ENCODE measurements at places on chromosomes 6 and 20.

DNA sequence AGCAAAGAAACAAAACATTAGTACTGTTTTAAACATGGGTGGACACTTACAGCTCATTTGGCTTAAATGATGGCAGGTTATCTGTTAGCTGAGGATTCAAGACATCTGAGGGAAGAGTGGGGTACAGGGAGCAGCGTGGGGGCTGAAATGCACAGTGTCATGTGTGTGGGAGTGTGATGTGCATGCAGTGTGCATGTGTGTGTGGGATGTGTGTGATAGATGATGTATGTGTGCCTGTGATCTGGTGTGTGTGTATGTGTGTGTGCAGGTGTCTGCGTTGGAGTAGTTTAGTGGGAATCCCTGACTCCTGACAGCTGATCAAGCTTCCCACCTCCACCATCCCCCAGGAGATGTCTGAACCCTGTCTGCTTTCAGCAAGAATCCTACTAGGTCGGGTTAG is 25.4 kb upstream of the GGTLC1 start:
- no peak for DNase-seq

- no peak for DNase-seq
Observed at GRCh38 chr6:27280064-27280539, 32.0 kb downstream of the POM121L2 start.

- DNase-seq: no peak
Observed at GRCh38 chr6:40794586-40794985, 207.4 kb upstream of the LRFN2 start.

DNA sequence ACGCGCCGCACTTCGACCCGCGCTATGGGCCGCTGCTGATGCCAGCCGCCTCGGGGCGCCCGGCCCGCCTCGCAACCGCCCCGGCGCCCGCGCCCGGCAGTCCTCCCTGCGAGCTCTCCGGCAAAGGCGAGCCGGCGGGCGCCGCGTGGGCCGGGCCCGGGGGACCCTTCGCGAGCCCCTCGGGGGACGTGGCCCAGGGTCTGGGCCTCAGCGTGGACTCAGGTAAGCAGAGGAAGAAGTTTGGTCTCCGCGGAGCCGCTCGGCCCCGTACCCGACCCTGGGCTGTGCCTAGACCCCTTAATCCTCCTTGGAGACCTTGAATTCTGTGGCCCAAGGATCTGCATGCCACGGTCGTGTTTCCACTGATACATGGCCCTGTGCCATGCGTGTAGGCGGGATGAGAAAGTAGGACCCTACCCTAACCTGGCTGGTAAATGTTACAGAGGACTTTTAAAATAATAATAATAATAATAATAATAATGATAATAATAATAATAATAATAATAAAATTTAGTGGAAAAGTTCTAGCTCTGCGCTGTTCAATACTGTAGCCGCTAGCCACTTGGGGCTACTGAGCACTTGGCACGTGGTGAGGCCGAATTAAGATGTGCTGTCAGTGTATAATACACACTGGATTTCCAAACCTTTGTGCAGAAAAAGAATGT is 5.6 kb downstream of the VGLL2 start:
- no peak for DNase-seq

DNA sequence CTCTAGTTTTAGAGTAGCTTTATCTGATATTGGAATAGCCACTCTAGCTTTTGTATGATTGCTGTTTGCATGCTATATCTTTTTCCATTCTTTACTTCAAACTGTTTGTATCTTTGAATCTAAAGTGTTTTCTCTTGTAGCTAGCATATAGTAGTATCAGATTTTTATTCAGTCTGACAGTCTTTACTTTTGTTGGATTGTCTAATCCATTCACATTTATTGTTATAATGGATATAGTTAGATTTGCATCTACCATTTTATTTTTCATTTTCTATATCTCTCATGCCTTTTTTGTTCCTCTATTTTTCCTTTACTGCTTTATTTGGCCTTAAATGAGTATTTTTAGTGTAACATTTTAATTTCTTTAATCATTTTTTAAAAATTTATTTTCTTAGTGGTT is 52.1 kb downstream of the PHACTR3 start:
- DNase-seq: no peak

- no peak for DNase-seq
Observed at GRCh38 chr6:102907181-102907580, 1513.7 kb downstream of the GRIK2 start.

DNA sequence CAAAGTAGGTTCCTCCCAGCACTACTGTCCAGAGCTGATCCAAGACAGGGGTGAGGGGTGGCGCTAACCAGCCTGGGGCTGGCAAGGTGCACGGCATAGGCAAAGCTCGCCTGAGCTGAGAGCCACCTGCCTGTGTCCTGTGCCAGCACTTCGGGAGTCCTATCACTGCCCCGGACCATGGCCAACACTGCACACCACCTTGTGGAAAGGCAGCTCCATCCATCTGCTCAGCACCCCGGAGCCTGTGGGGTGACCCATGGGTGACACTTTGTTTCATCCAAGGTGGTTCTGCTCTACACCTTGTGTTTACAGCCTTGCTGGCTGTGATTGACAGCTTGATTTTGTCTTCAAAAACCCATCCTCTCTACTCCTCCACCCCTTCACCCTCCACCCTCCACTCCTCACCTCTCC is 32.9 kb upstream of the GATA5 start:
- DNase-seq: no peak

- no peak for DNase-seq
Observed at GRCh38 chr20:20195021-20195705, 142.8 kb downstream of the CFAP61 start.
